ENCODE measurements at places on chromosomes 1 and 21. TPM values are rescaled to one million over a fixed set of nuclear protein-coding genes. Genes with fewer than 3 reads are reported as not detected.

DNA sequence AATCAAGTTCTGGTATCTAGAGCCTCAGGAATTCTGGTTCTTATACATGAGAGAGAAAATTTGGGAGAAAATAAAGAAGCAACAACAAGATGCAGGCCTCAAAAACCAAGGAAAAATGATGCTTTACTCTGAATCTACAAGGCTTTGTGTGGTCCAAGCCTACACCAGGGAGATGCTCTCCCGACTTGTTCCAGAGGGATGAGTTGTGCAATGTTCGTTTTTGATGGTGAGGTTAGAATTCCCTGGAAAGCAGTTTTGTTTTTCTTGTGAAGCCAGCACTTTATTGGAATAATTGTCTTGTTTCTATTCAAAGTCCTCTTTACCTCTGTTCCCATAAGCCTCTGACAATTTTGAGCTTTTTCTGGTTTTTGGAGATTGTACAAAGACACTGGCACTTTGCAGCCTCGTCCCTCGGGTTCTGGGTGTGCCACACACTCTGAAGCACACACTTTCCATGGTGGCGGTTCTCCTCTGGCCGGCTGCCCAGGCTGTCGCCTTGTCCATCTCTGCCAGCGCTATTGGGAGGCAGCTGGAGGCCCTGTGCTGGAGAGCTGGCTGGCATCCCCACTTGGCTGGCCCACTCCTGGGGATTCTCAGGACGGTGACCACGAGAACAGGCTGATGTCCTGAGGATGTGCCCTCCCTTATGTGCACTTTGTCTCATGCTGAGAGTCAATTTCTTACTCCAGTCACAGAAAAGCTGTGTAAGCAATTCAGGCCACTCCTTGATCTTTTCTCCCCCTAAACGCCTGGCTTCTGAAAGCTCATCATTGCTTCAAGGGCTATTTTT is 70.2 kb downstream of the EDEM3 start:
- DNase-seq = no peak

- DNase-seq = peak; percentile 61
These were observed 56.0 kb downstream of the TTLL7 start for GRCh38 chr1:83942914-83943313.

The GJC2 gene
- total RNA-seq = 1.4 TPM

The ZNF648 gene
- not detected for total RNA-seq

GRCh38 chr1:17065666-17066065 is 11.8 kb upstream of the SDHB start:
- no peak for DNase-seq

The LCE2B gene
- not detected for total RNA-seq

The RHEX gene
- not detected for total RNA-seq

The LHX8 gene
- total RNA-seq = 0.52 TPM

- DNase-seq = no peak
These were observed 25.1 kb downstream of the AK4 start for GRCh38 chr1:65172936-65173690.

DNA sequence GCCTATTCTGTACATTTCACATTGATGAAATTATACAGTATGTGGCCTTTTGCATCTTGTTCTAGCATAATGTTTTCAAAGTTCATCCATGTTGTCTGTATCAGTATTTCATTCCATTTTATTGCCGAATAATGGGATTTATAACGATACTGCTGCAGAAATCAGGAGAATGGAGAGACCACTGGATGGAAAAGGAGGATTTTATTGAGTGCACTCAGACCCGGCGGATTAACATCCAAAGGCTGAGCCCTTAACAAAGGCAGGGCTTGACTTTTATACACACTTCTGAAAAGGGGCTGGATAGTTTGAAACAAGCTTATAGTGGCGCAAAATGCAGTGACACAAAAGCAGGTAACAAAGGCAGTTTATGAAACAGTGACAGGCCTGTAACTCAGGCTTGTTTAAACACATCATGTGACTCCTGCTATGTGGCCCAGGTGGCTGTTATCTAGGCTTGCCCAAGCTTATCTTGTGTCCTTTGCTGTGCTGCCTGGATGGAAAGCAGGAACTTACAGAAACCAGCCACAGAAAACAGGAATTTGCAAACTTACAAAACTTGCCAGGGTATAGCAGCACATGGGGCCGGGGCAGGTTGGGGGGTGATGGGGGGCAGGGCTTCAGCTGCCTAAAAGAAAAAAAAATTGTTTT is 32.8 kb upstream of the KCNJ15 start:
- peak; percentile 28 for DNase-seq

The CR1L gene
- total RNA-seq = not detected

DNA sequence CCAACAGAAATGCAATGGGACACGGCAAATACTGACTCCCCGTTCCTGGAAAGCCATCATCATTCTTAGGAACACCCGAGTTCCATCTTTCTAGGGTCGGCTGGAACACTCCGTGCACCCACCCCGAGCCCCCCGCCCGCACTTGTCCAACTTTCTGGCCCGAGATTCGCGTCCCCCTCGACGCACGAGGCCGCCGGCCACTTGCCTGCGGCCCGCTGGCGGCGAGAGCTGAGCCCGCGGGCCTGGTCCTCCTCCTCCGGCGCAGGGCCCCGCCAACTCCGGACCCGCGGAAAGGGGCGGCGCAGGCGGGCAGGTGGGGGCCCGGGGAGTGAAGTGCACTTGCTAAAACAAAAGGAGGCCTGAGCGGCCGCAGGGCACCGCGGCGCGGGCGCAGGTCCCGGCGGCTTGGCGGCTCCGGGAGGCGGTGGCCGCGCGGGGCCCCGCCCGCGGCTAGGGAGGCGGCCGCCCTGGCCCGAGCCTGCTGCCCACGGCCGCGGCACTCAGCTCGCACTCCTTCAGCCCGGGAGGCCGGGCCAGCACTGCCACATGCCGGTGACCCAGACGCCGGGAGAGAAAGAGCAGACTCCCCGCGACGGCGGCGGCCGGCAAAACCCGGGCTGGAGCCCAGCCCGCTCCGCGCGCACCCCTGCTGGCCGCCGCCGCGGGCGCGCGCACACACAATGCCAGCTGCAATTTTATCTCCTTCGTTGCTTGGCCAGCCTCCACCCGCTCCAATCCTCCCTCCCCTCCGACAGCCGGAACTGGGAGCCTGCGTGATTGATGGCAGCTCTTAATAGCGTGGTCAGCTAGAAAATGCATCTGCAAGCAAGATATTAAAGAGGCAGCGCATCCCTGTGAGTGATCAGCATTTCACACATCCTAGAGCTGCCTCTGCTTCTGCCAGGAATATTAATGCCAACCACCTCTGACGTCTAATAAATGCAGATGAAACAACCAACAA is 114.3 kb downstream of the RERE start:
- peak; percentile 91 for DNase-seq

The G0S2 gene
- 15.1 TPM for total RNA-seq

The TMEM51 gene
- total RNA-seq = 6.9 TPM

The TMEM125 gene
- 0.64 TPM for total RNA-seq

The BOLA1 gene
- total RNA-seq = 7.0 TPM

GRCh38 chr1:94385308-94385929 is 32.8 kb upstream of the ABCD3 start:
- no peak for DNase-seq

DNA sequence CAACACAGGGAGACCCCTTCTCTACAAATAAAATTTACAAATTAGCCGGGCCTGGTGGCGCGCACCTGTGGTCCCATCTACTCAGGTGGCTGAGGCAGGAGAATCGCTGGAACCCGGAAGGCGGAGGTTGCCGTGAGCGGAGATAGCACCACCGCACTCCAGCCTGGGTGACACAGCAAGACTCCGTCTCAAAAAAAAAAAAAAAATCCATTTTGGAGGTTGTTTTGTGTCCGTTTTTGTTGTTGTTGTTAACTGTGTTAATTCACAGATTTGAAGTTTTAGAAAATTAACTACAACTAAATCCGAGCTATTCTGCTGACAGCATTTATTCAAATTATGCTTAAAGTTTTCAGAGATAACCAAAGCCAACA is 618 bp downstream of the CLCC1 start:
- no peak for DNase-seq

DNA sequence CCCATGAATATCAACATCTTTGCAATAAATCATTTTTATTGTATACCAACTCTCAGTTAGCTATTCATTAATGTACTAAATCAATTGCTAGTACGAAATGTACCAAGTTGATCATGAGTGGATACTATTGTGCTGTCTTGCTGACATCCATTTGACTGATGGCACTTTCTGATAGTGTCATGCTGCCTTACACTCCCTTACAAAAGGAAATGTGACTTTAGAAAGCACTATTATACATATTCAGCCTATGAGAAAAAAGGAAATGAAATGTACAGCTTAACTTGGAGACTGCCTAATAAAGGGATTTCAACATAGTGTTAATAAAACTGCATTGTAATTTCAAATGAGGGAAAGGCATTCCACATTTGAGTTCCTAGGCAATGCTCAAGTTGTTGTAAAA is 52.2 kb downstream of the PLA2G4A start:
- DNase-seq = no peak

DNA sequence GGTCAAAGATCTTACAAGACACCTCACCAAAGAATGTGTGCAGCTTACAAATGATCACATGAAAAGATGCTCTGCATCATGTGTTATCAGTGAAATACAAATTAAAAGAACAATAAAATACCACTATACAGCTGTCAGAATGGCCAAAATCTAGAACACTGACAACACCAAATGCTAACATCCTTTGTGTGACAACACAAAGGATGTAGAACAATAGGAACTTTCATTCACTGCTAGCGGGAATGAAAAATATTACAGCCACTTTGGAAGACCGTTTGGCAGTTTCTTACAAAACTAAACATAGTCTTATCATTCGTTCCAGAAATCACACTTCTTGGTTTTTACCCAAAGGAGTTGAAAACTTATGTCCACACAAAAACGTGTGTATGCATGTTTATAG is 20.6 kb upstream of the SELP start:
- no peak for DNase-seq

DNA sequence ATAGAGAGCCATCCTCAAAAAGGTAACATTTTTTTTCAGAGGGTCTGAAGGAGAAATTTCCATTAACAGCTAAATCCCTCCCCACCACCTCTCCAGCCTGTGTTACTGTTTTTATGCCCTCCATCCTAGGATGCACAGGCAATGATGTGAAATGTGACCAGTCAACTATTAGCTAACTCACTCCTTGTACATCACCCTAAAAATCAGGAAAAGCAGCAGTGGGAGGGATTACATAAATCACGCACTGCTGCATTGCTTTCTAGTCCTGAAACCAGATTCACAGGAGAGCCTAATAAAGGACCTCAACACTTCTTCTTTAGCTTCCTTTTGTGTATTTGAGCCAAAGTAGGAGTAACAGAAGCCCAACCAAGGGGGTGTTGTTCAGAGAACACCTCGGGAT is 66.3 kb downstream of the LMO4 start:
- DNase-seq = no peak

The OR2G6 gene
- total RNA-seq = not detected

DNA sequence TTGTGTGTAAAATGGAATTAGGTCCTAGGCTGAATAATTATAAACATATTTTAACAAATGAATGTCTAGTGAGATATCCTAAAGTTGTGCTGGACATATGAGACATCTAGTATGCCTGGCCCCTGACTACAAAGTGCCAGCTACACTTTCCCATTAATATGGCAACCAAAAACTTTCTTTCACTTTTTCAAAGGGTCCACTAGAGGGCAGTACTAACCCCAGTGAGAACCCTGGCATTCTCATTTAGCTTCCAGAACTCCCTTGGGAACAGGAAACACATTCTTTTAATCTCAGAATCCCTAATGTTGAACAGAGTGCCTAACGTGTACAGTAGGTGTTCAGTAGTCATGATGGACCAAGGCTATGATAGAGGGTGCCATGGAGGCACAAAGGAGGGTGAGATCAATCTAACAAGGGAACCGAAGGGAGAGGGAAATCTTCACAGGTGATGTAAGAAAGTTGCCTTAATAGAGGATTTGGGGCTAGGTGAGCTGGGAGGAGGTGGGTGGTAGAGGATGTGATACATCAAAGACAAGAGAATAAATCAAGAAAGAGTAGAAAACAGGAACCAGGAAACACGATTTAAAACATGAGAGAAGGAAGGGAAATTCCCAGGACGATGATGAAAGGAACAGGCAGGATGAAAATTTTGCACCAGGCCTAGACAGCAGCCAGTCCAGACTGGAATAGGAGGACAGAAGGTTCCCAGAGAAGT is 41.6 kb downstream of the NSL1 start:
- DNase-seq = peak; percentile 52

The AADACL4 gene
- not detected for total RNA-seq

- DNase-seq = no peak
These were observed 32.2 kb upstream of the IFNAR2 start for GRCh38 chr21:33197496-33197895.

GRCh38 chr1:175314300-175314699 is 121.7 kb upstream of the KIAA0040 start:
- no peak for DNase-seq

GRCh38 chr1:167685844-167686243 is 35.9 kb upstream of the MPZL1 start:
- DNase-seq = no peak

The EPHX1 gene
- 96.9 TPM for total RNA-seq

DNA sequence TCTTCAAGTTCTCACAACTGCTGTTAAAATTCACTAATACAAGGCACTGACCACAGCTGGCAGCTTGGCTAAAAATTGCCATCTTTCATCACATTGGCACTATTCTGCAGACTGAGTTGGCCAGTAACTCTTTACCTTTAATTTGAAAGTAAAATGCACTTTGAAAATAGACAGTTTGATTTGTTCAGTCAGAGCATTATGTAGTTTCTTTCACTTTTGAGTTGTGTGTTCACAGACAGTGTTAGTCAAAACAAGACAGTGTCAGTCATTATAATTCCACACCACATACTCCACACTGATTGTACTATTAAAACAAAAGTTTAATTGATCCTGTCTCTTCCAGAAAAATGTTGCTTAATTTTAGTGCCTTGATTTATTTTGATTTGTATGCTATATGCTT is 160.7 kb downstream of the SDCCAG8 start:
- DNase-seq = no peak

DNA sequence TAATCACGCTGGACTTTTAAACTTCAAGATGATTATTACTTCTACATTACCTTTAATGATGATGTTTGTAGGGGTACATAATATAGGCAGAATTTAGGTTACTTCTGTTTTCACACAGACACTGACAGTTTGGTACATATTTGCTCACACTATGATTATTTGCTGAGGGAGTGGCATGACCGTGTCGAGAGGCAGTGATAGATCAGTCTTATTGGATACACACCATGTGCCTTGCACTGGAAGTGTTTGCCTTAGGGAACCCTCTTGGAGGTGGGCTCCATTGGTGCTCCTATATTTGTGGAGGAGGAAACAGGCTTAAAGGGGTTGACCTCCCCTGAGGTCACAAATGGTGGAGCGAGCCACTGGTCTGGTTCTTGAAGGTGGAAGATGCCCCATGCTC is 132.1 kb downstream of the PRDM2 start:
- DNase-seq = no peak

Measured in astrocyte (in vitro differentiated cells and primary cell).